ENCODE measurements at places on chromosomes 12 and 14.

- DNase-seq: no peak
Observed at GRCh38 chr12:20039562-20039961, 328.8 kb upstream of the PDE3A start.

DNA sequence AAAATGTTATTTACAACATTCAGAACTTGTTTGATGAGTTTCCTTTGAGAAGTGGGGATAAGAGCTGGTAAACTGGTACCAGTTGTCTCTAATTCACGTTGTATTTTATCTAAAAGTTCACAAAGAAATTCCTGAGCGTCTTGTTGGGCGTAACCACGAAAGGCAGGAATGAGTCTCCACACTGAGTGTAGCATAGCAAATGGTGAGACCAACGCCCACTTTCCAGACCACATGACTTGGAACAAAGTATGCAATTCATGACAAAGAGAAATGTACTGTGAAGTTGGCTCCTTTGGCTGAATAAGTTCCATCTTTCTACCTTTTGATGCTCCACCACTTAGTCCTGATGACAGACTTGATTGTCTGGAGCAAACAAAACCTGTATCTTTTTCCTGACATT, 18.4 kb downstream of the USP44 start:
- DNase-seq: no peak

DNA sequence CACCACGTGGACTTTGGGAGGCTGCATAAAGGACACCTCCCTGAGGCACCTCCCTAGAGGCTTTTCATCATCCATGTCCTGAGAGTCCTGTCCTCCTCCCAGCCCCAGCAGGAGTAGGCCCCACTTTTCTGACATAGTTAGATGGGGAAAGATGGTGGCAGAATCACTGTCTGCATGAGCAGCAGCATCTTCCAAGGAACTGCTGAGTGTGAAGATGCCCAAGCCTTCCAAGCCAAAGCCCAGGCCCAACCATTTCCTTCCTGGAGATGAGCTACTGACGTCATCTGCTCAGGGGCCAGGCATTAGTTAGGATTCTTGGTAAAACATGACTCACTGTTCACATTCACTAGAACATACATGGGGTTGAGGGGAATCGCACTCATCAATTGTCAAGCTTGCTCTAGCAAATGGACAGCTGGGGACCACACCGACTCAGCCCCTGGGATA, 37.3 kb downstream of the VDR start:
- DNase-seq: no peak

GRCh38 chr14:23670481-23670880, 34.3 kb downstream of the DHRS2 start:
- DNase-seq: no peak

DNA sequence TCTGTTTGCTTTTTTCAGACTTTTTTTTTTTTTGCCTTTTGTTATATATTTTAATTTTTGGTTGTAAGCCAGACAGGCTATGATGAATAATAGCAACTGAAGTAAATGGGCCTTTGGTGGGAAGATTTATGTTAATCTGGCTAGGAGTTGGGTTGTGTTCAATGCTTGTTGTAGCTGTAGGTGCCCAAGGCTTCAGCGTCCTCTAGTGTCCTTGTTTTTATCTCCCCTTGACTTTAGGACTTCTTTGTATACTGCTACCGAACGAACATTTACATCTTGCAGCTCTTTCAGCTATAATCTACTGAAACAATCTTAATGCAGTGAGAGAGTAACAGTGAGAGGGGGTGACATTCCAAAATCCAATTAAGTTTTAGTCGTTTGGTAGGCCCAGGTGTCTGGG, 848.4 kb upstream of the FBXO33 start:
- DNase-seq: no peak

- DNase-seq: peak; percentile 73
Observed at GRCh38 chr12:6778574-6779550, 6.5 kb downstream of the LAG3 start.

Measured in stimulated activated CD8-positive, alpha-beta memory T cell treated with anti-CD3 and anti-CD28 coated beads, Interleukin-7, amount 100 ng/mL, for 1 hour (primary cell).